Fibroblast of gingiva (primary cell): ENCODE measurements at places on chromosomes 16 and 17.

DNA sequence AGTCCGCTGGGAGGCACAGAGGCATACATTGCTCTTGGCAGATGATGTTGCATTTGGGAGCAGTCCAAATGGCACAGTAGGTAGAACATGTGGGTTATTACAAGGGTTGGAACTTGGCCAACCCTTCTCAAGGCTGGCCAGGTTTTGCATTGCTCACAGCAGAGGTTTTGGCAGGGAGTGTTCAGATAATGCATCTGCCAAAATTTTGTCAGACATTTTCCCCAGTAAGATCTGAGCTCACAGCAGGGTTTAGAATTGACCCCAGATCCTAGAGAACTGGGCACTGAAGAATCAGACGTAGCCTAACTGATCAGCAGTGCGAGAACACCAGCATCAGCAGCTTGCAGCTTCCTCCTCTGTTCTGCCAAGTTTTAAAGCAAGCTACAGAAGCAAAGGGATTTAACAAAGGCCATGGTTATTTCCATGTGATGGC is 468.8 kb upstream of the KIF2B start:
- no peak for DNase-seq

DNA sequence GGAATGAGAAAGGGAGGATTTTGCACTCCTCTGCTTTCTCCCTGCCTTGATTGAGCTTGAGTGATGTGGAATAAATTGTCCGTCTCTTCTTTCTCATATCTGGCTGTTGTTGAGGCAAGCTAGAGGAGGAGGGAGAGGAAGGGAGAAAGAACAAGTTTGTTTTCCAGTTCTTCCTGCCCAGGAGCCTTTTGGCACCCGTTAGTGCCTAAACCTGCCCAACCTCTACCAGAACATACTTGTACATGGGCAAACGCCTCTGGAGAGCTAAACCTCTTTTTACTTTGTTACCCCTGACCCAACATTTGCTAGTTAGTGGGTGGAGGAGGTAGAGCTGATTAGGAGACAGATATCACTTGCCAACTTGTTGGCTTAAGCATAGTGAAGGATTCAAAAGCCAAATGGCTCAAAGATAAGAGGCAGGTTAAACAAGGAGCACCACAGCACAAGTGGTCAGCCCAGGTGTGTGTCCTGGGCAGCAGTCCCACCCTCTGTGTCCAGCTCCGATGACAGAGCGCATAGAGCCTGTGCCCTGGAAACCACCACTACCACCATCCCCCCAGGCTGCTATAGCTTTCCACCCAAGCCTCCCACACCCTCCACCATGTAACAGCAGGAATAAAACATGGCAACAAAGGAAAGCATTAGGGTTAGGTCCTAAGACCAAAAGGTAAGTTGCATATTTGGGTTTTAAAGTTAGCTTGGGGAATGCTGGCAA is 6.5 kb downstream of the ODF4 start:
- no peak for DNase-seq

DNA sequence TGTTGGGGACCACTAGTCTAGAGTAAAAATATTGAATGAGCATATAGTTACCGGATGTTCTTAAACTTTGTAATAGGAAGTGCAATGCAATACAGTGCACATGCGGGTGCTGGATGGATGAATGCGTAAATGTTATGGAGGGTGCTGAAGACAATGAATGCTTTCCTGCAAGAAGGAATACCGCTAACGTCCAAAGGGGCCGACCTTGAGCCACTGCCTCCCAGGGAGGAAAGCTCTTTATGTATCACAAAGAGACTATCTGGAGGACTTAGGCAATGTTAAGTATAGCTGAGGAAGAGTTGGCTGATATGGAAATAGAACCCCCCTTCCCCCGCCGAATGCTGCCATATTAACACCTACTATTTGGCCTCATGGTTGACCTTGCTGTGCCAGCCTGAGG is 27.5 kb upstream of the SHCBP1 start:
- DNase-seq = no peak

DNA sequence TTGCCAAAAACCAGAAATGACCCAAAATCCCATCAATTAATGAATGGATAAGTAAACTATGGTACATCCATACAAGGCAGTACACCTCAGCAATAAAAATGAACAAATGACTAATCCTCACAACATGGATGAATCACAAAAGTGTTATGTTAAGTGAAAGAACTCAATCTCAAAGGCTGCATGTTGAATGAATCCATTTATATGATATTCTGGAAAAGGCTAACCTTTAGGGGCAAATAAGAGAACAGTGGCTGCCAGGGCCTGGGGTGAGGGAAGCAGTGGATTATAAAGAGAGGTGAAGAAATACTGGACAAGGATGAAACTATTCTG is 46.1 kb upstream of the MSI2 start:
- DNase-seq = no peak

DNA sequence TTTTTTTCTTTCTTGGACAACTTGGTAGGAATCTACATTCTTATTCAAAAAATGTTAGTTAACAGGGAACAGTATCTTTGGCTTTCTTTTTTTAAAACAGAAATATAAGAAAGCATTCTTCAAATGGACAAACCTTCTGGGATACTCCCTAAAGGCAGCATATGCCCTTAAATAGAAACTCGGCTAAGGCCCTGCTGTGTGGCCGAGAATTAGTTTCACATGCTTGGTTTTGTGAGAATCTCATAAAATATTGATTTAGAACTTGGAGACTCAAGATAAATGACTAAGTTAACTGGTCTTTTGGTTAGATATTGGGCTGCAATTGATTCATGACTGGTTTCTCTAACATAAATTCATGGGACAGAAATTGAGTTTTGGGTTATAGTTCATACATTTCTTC is 359.9 kb upstream of the XYLT1 start:
- no peak for DNase-seq
